ENCODE measurements at places on chromosomes 12 and 14. TPM values are rescaled to one million over a fixed set of nuclear protein-coding genes. Genes with fewer than 3 reads are reported as not detected.

The TRIM9 gene
- total RNA-seq: 0.36 TPM

The TSHR gene
- not detected for total RNA-seq

The GZMB gene
- total RNA-seq: 2,258 TPM

The CRADD gene
- 8.9 TPM for total RNA-seq

The LRRIQ1 gene
- total RNA-seq: not detected

All from activated CD4-positive, alpha-beta memory T cell treated with anti-CD3 and anti-CD28 coated beads for 36 hours (primary cell).